ENCODE measurements at places on chromosomes 11 and 22. TPM values are rescaled to one million over a fixed set of nuclear protein-coding genes. Genes with fewer than 3 reads are reported as not detected.

DNA sequence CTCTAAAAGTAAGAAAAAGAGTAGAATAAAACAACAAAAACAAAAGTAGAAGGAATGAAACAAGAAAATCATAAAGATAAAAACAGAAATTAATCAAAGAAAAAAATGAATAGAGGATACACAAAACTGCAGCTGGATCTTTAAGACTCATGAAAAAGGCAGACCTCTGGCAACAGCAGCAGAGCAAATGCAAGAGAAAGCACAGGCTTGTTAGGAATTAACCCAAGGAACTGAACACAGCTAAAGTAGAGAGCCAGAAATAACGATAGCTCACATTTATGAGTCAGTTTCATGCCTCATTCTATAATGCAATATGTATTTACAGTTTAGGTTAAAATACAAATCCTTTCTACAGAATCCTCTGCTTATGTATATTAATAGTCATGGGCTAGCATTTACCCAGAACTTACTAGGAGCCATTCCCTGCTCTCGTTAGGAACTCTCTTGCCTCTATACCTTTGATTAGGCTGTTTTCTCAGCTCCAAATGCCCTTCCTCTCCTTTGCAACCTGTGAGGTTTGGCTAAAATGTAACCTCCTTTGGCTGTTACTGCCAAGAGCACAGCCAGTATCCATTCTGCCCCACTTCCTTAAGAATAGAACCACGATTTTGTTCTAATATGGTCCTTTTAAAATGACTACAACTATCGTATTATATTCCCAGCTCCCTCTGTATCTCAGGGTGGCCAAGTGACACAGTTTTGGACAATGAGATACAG lies 38.3 kb upstream of the NFAM1 start:
- DNase-seq, result no peak

DNA sequence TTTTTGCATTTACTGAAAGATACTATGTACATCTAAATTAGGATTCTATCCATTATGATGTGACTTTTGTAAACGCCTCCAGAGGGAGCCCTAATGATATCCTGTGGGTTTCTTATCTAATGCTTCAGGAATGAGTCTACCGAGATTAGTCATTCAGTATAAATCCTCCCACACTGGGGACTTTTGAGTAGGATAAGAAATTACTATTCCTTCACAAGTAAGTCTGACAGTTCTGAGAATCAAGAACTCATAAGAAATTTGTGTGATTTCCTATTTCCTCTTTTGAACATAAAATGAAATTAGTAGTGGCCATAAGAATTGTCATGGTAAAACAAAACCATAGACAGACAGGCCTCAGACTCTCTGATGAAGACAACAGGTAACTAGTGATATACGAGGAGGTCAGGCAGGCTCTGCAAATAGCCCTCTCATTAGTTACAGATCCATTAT lies 10.0 kb upstream of the OR5M1 start:
- DNase-seq, result peak; percentile 51

DNA sequence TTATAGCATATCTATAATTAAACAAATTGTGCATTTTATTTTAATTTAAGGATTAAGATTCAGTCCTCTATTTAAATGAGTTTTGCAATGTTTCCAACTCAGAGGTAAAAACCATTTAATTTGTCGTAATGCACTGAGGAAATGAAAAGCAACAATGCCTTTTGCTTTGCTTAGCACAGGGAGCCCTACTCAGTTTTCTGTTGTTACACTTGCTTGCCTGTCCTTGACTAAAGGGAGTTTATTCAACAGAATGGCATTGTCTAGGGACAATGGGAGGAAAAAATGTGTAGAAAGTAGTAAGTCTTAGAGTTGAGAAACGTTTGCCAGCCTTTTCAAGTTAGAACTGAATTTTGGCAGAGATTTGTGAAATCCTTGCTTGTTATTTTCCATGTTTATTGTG lies 734.2 kb upstream of the ANO3 start:
- DNase-seq, result no peak

DNA sequence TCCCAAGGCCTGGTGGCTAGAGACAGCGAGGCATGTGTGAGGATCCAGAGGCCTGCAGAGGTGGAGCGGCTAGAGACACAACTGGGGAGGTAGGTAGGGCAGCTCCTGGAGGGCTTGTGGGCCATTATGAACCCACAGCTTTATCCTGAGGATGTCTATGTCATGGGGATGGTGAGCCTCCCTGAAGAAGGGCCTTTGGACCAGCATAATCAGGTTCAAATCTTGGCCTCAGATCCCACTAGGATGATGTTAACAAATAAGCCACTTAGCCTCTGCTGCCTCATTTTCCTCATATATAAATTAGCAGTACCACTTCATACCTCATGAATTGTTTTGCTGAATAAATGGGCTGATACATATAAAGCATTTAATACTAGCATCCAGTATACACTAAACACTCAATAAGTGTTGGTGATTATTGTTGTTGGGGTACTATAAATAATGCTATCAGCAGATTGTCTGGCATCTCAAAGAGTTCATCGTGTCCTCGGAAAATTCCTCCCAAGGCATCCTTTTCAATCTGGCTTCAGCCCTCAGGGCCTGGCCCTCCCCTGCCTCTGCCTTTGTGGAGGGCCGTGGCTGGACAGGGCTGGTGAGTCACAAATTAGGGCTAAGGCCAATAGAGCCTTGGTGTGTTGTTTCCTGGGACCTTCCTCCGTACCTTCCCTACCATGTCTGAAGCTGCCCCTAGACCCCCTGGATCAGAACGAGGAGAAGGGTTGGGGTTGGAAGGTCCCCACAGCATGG lies 30.9 kb upstream of the LRRC32 start:
- no peak for DNase-seq

- DNase-seq, result no peak
Measured at GRCh38 chr22:39707816-39708215, 137.3 kb downstream of the CACNA1I start.

The ADM gene
- total RNA-seq, result 2.0 TPM

GRCh38 chr11:15562230-15562629 lies 447.5 kb downstream of the INSC start:
- DNase-seq, result no peak

- no peak for DNase-seq
Measured at GRCh38 chr11:10436224-10436623, 18.8 kb upstream of the AMPD3 start.

DNA sequence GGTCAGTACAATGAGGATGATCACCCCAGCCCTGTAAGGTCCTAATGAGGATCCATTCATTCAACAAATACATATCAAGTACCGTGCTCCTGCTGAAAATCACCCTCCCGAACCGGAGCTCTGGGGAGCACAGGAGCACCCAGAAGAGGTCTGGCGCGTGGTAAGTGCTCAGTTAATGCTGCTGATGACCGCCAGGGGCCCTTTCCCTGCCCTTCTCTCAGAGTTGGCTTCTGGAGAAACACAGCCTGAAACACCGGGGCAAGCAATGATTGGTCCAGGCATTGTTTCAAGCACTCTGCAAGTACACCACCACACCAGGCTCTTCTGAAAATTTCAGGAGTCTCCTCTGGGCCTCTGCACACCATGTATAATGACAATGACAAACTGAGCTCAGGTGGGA lies 3.8 kb upstream of the CCDC86 start:
- DNase-seq, result no peak

All from Calu3 (cell line).